COLO829 (cell line): ENCODE measurements at places on chromosomes 3 and 15.

DNA sequence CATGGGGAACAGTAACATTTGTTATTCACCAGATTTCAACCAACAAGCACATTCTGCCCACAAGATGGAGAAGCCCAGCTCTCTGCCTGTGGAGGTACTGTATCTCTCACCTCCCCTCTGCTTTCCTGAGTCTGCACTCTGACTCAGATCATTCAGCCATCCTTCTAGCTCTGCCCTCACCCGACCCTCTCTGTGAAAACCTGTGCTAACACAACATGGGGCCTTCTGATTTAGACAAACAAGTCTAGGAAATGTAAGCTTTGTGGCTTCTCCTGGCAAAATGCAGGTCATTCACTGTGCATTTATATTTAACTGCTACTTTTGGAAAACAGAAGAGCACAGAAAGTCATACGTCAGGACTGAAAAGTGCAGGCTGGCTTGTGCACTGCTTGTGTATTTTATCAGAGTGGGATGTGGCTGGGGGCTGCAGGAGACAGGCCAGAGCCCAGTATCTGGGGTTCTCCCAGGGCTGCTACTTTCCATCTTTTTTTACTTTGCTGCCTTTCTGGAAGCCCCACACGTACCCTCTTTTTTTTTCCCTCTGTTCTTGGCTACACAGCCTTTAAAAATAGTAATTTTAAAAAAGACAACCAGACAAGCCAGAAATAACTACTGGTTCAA, 50.8 kb downstream of the SUSD5 start:
- DNase-seq: no peak

DNA sequence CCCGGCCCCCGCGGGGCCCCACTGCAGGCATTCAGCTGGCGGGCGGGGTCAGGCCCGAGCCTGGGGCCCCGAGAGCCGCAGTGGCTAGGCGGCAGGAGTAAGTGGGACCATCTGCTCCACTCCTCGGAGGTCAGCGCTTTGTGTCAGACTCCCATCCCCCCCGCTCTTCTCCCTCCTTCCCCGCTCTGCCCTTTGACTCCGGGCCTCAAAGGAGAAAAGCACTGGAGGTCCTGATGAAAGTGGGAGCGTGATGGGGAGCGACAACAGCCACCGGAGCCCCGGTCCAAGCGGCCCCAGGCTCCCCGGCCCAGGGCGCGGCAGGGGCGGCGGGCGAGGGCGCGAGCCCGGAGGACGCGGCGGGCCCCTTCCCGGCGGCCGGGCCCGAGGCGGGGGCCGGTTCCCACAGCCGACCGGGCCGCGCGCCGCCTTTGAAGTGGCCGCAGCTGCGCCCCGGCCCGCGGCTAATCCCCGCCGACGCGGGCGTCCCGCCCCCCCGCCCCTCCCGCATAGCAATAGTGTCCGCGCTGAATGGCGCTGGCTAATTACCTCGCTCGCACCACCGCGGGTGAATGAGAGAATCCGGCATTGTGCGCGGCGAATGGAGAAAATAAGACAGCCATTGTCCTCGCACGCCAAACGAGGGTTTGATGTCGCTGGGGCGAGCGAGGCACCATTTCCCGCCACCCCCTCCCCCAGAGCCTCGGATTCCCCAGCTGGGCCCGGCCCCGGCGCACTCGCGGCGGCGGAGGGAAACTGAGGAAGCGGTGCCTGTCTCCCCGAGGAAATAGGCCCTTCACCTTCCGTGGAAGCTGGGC, 22.4 kb downstream of the IGDCC3 start:
- DNase-seq: no peak

GRCh38 chr3:69671082-69671952, 67.9 kb upstream of the MITF start:
- peak; percentile 78 for DNase-seq

DNA sequence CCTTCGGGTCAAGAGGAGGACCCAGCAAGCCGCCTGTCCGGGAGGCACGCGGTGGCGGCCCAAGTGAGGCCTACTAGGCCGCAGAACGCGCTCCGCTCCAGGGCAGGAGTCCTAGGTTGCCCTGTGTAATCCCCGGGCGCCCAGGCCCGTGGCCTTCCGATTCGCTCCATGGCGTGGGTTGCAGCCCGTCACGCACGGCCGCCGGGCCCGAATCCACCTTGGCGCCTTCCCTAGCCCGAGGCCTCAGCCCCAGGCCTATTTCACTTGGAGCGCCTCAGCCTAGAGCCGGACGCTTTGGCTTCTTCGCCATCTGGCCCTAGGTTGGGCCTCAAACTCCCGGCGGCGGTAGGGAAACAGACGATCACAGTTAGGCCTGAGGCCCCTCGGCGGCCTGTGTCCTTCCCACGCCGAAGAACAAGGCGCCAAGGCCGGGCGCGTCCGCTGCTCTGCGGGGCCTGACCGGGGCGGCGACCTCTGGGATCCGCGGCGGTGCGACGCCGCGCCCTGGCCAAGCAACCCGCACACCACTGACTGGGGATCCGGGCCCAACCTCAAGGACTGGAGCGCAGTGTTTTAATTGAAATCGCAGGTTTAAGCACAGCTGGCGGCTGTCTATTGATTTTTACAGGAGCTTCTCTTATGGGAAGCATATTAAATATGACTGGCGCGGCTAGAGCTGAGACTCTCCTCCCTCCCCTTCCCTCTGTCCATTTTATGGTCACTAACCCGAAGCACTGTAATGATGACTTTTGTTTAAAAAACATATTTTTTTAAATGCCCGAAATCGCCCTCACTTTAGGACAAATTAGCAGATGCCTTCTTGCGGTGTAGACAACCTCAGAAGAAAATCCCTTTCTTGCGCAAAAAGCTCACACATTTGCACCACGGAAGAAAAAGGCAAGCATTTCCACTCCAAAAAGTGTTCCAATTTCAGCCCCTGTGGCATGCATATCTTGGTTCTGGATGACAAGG, 3.8 kb upstream of the FEZF2 start:
- DNase-seq: no peak

DNA sequence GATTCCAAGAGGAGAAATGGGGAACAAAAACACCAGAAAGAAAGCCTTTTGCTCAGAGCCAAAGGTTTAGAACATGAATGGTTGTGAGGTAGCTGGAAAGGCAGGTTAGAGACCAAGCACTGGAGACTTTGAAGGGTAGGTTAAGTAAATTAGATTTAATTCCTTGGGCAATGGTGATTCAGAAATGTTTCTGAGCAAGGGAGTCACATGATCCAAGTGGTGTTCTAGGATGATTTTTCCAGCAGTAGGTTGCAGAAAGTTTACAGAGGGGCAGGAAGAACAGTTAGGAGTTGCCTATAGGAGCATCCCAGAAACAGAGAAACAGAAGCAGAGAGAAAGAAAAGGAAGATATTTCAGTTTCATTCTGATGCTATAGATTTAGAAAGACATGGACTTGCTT, 139.8 kb downstream of the WDR76 start:
- DNase-seq: no peak

DNA sequence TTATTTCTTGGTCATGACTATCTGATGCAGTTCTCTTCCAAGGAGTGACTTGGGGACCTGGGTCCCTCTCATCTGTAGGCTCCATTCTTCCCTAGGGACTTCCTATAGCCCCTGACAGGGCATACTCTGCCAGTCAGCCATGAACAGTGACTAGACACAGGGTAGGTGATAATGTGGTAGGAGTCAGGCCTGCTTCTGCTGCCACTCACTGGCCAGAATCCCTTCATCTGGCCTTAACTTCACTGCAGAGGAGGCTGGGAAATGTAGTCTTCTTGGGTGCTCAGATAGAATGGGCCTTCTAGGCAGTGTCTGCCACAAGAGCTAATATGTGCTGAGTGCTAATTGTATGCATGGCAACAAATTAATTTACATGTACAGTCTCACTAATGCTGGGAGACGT, 84.5 kb downstream of the CACNA2D3 start:
- no peak for DNase-seq

DNA sequence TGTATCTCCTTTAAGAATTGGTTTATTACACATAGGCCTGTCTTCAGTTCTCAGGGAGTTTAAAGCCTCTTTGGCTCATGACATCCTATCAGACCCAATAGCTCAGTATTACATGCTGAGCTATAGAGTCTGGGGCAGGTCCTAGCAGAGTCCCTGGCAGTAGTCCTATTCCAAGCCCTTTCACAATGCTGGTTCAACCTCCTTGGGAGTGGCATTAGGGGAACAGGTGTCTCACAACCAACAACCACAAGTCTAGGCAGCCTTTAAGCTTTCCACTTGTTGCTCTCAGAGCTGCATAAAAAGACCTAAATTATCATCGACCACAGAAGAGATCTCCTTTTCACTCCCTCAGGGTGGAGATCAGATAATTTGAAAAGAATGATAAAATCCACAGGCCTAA, 22.8 kb upstream of the C2CD4B start:
- no peak for DNase-seq

DNA sequence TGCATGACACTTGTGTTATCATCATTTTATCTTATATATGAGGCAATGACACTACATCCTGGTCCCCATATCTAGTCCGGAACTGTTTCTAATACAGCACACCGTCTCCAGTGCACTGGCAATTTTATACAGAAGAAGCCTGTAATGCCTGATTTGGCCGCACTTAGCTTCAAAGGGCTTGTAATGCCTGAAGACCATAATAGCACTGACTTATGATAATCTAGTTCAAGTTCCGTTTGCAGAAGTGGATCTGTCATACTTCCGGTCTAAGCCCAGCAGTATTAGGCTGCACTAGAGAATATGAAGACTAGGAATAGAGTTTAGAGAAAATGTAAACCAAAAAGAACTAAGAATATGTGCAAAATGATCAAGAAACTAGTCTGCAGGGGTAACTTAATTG, 1.3 kb downstream of the BNIP2 start:
- no peak for DNase-seq

DNA sequence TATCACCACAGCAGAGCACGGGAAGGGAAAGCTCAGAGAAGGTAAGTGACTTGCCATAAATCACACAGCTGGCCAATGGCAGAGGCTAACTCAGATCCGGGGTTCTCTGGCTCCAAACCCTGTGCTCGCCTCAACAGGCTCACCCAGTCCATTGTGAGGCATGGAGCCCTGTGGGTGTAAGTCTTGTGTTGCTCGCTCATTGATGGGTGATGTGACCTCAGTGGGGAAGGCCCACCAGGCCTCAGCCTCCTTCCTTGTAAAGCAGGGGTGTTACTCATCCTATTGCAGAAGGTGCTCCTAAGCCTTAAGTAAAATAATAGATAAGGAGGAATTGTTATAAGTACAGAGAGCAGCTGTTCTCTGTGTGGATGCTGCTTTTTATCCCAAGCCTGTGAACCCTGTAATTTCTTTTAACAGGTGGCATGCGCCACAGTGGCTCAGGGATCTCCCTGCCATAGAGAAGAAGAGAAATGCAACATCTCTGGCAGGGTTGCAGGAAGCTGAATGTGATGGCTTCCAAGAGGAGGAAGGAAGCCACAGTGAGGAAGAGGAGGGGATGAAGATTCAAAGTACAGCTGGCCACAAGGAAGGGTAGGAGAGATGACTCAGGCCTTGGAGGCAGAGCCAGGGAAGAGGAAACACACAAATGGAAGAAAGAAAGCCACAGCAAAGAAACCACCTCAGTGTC, 30.9 kb upstream of the SPSB4 start:
- DNase-seq: no peak

GRCh38 chr3:187870360-187871203, 125.3 kb upstream of the BCL6 start:
- DNase-seq: no peak

- DNase-seq: peak; percentile 48
Observed at GRCh38 chr3:143951351-143951971, 20.2 kb upstream of the DIPK2A start.

- DNase-seq: no peak
Observed at GRCh38 chr3:2024713-2025112, 74.0 kb upstream of the CNTN4 start.
